Stimulated activated CD8-positive, alpha-beta memory T cell treated with anti-CD3 and anti-CD28 coated beads, Interleukin-15, amount 100 ng/mL, for 24 hours (primary cell): ENCODE measurements at places on chromosomes 1 and 21.
A peak's percentile ranks its signal among the peaks of the same experiment; 100 is the strongest.

DNA sequence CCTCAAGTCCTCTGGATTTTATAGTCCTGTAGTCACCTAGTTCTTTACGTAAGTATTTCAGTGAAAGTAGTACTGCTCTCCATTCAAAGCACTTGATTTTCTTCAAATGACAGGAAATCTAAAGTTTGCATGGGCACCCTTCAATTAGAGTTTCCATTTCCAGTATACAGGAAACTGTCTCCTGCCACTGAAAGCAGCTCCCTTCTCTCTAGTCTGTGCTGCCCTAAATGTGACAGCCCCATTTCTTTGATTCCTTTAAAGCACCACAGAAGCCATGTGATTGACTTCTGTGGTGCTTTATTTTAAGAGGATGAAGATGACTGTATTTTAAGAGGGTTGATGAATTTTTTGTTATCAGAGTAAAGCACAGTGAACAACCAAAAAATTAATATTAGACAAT lies 226.1 kb downstream of the DNAH14 start:
- no peak for DNase-seq

- no peak for DNase-seq
Measured at GRCh38 chr1:234527346-234527745, 48.4 kb upstream of the TARBP1 start.

DNA sequence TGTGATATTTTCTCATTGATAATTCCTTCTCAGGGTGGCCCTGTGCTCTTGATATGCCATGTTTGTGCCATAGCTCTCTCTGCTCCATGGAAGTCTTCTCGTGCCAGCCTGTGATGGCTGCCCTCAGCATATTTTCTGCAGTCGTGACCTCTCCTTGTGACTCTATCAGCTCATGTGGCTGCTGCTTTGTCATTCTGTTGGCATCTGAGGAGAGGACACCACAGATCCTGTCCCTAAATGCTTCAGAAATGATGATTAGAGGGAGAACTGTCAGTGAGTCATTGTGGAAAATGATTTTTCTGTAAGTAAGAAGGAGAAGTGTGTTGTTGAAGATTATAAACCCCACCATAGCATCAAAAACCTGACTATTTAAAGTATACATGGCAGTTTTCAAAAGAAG lies 286.0 kb downstream of the ADGRL2 start:
- DNase-seq, result no peak

GRCh38 chr1:214581785-214582184 lies 21.2 kb upstream of the CENPF start:
- no peak for DNase-seq

DNA sequence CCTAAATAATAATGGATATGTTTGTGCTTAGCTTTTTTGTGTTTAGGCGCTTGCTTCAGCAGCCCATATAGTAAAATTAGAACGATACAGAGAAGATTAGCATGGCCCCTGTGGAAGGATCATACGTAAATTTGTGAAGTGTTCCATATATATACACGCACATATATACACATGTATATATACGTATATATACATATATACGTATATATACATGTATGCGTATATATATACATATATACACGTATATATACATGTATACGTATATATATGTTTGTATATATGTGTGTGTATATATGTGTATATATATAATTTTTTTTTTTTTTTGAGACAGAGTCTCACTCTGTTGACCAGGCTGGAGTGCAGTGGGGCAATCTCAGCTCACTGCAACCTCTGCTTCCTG lies 17.4 kb downstream of the SNX27 start:
- DNase-seq, result no peak

- no peak for DNase-seq
Measured at GRCh38 chr1:111778066-111778465, 22.4 kb downstream of the DDX20 start.

GRCh38 chr1:204530932-204531331 lies 14.7 kb downstream of the MDM4 start:
- no peak for DNase-seq

GRCh38 chr1:181545395-181545794 lies 62.1 kb downstream of the CACNA1E start:
- no peak for DNase-seq

DNA sequence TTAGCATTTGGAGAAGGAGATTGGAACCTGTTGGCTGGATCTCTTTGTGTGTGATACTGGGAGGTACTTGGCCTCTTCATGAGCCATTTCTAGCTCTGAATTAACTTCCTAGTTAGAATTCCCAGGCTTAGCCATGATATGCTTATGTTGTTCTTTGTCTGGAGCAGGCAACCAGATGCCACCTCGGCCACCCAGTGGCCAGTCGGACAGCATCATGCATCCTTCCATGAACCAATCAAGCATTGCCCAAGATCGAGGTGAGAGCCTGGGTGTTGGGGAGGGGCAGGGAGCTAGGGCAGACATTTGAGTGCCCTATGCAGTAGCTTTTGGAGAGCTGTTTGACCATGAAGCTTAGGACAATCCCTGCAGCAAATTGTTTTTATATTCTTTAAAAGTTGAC lies 26.5 kb upstream of the PIGV start:
- DNase-seq, result no peak

- no peak for DNase-seq
Measured at GRCh38 chr1:9295884-9296283, 3.2 kb downstream of the SPSB1 start.

GRCh38 chr1:6512908-6513280 lies 21.4 kb upstream of the PLEKHG5 start:
- no peak for DNase-seq

DNA sequence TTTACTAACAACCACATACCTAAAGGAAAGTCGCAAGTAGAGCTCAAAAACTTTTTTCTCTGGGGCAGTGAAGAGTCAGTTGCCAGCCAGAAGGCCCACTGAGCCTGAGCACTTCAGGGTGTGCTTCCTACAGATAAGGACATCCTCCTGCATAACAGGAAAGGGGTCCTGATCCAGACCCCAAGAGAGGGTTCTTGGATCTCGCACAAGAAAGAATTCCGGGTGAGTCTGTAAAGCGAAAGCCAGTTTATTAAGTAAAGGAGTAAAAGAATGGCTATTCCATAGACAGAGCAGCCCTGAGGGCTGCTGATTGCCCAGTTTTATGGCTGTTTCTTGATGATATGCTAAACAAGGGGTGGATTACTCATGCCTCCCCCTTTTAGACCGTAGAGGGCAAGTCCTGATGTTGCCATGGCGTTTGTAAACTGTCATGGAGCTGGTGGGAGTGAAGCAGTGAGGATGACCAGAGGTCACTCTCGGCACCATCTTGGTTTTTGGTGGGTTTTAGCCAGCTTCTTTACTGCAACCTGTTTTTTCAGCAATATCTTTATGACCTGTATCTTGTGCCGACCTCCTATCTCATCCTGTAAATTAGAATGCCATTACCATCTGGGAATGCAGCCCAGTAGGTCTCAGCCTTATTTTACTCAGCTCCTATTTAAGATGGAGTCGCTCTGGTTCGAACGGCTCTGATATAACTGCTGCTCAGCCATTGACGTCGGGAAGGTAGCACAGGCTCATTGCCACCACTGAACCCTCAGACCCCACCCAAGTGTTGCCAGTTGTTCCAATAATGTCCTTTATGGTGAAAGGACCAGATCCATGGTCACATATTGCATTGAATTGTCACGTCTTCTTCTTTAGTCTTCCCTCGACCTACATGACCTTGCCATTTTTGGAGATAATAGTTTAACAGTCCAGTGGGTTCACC lies 96.6 kb upstream of the ERRFI1 start:
- DNase-seq, result no peak

- DNase-seq, result no peak
Measured at GRCh38 chr1:13828454-13829151, 128.6 kb downstream of the PRDM2 start.

DNA sequence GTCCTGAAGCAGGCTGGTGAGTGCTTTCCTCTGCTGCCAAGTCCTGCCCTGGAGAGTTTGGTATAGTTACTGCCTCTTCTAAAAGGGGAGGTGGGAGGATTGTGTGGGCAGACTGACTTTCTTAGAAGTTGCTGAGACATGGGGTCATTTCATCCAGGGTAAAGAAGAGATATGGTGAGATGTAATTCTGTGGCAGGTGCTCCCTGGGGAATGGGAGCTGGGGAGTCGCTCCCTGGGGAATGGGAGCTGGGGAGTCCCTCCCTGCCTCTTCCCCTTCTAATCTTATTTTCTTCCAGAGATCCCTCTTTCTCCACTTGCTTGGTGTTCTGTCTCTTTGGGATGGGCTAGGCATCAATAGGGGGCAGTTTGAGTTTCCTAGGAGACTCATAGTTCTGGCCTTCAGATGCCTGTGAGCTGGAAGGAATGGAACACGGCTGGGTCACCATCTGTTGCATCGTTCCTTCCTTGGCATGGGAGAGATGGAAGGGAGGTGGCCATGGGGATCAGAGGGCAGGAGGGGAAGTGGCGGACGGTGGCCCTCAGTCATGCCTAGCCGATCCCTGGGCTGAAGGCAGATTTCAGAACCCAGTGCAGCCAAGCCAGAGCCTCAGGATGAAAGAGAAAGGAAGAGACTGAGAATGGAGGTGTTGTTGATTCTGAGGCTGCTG lies 59.0 kb downstream of the NFASC start:
- no peak for DNase-seq

GRCh38 chr1:161000736-161001480 lies 20.0 kb downstream of the F11R start:
- DNase-seq, result no peak

DNA sequence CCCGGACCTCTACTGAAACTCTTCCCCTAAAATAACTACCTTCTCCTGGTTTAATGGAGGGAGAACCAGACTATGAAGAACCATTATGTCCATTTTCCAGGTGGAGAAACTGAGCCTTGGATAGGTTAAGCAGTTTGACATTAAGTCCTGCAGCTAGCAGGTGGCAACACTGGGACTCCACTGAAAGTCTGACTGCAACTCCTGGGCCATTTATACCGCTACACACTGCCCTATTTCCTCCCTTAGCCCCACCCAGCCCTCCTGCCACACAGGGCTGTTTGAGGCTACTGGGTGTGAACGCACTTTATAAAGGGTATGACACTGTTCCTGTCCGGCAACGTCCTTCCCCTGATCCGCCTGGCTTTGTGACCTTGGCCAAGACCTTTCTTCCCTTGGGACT lies 511 bp upstream of the INPP5B start:
- DNase-seq, result no peak

GRCh38 chr1:248840946-248841345 lies 2.9 kb downstream of the ZNF672 start:
- no peak for DNase-seq

GRCh38 chr1:12067900-12068821 lies 5.1 kb downstream of the TNFRSF8 start:
- DNase-seq, result no peak

- no peak for DNase-seq
Measured at GRCh38 chr1:145985502-145986439, 10.6 kb downstream of the TXNIP start.

DNA sequence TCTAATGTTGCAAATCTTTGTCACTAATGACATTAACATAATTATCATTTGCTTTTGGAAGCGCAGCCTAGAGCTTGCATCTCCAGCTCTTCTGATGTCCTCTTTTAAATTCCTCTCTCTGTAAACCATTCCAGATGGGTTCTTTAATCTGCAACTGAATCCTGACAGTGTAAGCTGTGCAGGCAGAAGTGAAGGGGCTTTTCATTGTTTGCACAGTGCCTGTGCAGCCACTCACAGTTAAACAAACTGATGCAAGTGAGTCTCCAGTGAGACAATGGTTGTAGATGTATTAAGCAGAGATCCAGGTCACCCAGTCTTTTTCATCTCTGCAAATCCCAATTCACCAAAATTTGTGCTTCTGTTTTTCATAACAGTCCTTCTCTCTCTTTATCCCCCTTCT lies 22.5 kb upstream of the FCRL5 start:
- DNase-seq, result no peak

- DNase-seq, result peak; percentile 33
Measured at GRCh38 chr21:42187976-42188653, 30.8 kb upstream of the ABCG1 start.

DNA sequence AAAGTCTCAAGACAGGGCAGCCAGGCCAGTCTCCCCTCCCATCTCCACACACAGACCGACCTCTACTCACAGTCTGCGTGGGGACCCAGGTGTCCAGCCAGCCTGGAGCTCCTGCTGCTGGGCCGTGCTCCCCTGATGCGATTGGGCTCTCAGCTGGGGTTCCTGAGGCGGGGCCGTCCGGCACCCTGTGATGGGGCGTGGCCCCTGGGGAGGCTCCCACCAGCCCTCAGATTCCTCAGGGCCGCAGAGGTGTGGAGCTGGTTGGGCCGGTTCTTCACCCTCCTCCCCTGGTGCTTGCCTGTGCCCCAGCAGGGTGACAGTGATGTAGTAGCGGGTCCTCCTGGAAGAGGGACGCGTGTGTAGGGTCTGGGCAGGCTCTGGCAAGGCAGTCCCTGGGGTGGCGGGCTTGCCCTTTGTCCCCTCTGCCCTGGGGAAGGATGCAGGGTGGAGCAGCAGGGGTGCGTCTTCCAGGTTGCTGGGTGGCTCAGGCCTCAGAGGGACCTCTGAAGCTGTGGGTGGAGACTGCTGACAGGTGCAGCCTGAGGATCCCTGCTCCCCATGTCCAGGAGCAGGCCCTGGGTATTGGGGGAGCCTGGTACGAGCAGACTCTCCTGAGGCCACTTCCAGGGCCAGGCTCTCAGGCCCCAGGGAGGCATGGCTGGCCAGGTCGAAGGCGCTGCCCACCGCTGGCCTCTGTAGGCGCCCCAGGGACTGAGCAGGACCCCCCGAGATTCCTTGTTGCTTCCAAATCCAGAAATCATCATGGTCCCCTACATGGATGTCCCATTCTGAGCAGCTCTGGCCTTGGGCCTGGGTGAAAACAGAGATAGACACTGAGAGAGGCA lies at the start of gene CRYBG2:
CRYBG2 (minus strand) TSS at position 155 of the 845 bp plus-strand sequence. CDS start 7,473 bp downstream, outside the sequence.
- no peak for DNase-seq

GRCh38 chr1:29180497-29181412 lies 945 bp downstream of the SRSF4 start:
- no peak for DNase-seq

GRCh38 chr1:156319664-156320063 lies 18.4 kb downstream of the CCT3 start:
- no peak for DNase-seq

GRCh38 chr1:94679332-94680038 lies 137.9 kb upstream of the F3 start:
- DNase-seq, result no peak

- no peak for DNase-seq
Measured at GRCh38 chr1:180181048-180181447, 26.4 kb downstream of the QSOX1 start.

DNA sequence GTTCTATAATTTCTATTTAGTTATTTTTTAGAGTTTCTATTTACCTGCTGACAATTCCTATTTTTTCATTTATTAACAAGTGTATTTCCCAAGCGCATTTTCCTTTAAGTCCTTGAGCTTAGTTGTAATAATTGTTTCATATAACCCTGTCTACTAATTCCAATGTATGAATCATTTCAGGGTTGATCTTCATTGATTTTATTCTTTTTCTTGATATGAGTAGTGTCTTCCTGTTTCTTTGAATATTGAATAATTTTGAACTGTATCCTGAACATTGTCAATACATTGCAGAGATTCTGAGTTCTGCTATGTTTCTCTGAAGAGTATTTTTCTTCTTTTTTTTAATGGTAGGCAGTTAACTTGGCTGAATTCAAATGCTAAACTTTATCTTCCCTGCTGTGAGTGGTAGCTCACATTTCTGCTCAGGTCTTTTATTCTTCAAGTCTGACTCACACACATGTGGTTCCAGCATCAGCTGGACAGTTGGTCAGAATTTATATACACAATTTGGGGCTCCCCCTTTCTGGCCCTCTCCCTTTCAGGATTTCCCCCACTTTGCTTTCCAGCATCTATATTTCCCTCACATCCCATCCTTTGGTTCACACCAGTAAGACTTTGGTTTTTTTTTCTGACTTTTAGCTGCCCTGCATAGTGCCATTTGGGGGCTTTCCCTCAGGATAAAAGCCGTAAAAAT lies 54.4 kb upstream of the WDR26 start:
- no peak for DNase-seq

GRCh38 chr1:93605812-93606512 lies 75.7 kb downstream of the BCAR3 start:
- no peak for DNase-seq
